ENCODE measurements at places on chromosomes 6 and 20.
A peak's percentile ranks its signal among the peaks of the same experiment; 100 is the strongest.

DNA sequence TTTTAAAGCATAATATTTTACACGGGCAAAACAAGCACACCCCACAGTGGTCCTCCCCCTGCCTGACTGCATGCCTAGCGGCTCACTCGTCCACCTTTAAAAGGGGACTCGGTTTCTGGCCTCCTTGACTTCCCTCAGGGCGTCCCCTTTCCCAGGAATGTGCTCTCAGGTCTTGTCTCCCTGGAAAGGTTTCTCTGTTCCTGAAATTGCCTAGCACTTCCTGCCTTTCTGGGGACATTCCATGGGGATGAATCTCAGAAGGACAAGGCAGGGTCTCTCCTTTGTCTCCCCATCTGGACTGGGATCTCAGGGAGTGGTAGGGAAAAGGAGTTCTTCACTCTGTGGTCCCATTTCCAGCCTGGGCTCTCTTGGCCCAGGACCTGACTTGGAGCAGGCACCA lies 4.9 kb downstream of the TCF15 start:
- DNase-seq, result no peak

DNA sequence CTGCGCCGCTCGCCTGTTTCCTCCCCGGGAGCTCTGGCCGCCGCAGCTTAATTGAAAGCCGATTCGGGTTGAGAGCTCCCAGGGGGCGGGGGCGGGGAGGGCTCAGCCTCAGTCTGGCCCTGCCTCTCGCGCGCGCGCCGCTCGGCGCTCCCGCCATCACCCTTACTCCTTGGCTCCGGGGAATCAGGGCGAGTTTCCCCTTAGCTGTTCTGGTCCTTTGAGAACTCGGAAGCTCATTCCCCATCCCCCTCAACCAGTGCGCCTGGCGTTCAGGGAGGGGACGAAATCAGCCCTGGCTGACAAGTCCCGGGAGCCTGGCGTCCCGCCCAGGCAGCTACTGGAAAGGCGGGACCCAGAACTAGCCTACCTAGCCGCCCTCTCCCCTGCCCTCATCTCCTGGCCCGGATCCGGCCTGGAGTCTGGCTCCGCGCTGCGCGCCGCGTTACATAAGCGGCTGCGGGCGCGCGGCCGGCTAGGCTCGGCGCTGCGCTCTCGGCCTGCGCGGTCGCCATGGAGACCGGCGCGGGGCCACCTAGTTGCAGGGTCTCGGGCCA lies 2.8 kb downstream of the SLC12A5 start:
- peak; percentile 80 for DNase-seq

- no peak for DNase-seq
Measured at GRCh38 chr6:94668876-94669275, 908.5 kb upstream of the MANEA start.

DNA sequence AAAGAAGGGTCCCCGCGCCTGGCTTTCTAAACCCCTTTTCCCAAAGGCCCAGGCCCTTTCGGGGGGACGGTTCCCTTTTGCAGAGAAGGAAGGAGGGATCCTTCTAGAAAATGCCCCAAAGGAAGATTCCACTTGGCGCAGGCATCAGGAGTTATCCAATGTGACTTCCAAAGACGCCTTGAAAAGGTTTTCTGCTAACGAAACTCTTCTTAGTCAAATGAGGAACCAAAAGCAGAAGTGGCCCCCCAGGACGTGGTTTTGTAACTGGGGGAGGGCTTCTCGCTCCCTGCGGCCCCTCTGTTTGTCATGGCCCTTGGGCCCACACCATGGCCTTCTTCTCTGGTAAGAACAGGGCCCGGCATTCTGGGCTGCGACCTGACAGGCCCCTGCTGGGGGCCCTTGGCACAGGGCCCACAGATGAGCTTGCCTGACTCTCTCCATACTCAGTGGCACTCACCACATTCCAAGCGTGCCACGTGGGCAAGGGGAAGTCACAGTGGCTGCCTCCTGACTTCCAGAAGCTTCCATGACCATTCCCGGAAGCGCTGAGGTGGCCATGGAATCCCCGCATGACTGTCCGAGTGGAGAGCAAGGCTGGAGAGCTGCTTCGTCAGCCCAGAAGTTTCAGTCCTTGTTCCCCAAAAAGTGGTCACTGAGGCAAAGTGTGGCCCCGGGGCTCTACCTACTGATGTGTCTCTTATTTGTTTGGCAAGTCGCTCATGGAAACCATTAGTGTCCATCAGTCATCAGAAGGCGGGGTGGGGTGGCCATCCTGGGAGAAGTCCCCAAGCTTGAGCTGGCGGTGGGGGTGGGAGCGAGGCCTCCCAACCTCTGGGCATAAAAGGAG lies 834 bp upstream of the CTSZ start:
- no peak for DNase-seq

GRCh38 chr6:122758927-122759334 lies 20.6 kb upstream of the FABP7 start:
- no peak for DNase-seq

DNA sequence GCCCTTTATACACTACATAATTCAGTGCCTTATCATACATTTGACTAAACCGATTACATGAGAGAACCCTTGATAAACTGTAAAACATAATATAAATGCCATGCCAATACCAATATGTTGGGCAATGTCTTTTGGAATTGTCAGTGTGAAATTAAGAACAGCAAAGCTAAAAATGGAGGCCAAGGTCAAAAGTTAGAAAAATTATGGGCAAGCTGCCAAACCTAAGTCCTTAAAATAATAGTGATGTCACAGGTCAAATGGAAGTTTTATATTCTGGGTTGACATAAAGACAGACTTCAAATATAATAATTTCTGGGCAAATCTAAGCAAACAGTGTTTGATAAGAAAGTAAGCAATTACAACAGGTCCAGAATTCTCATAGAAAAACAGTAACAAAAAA lies 696.7 kb downstream of the RNF144B start:
- DNase-seq, result no peak

DNA sequence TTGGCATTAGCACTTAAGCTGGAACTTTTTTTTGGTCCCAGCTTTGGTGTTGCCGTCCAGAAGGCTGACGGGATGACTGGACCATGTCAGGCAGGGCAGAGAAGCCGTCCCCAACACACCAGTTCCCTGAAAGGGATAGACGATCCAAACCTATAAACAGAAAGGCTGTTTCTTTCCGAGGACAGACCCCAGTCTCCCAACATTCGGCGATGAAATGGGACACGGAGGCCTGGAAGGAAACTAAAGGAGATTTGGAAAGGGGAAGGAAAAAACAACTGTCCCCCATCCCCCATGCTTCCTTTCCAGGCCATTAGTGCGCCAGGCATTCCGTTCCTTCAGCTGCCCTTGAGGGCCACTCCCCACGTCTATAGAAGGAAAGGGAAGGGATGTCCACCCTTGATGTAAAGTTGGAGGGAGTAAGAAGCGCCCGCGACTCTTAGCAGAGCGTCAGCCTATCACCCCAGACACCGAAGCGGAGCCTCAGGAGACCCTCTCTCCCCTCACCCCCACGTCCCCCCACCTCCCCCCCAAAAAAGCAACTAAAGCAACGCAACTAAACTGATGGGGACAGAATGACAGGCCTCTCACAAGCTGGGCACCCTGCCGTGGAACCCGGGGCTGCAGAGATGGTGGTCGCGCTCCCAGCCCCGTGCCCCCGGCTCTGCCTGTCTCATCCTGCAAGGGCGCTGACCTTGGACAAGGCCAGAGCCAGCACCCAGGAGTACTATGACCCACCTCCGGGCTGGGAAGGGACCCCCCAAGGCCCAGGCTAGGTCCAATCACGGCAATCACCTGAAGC lies 638 bp downstream of the BLCAP start:
- no peak for DNase-seq

- DNase-seq, result no peak
Measured at GRCh38 chr6:137146206-137146605, 27.2 kb downstream of the IL22RA2 start.

DNA sequence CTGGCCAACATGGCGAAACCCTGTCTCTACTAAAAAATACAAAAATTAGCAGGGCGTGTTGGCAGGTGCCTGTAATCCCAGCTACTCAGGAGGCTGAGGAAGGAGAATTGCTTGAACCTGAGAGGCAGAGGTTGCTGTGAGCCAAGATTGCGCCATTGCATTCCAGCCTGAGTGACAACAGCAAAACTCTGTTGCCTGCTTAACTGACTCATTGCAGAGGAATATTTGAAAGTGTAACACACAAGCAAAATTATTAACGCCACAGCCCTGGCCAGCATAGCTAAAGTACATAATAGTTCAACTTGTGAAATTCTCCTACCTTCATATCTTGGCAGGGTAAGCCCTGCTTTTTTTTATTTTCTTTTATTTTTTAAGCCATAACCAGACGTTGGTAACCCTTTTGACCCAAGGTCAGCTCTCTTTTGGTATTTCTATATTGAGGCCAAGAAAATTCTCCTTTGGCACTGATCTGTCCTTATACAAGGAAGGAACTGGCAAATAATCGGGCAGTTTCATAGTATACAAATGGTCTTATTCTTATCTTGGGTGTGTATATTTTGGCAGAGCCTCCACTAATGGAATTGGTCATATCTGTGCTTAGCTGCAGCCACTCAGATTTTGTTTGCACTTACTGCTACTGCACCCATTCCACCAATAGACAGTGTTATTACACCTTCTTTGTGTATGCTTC lies 4.0 kb upstream of the ADGRF5 start:
- DNase-seq, result no peak

- DNase-seq, result no peak
Measured at GRCh38 chr20:21303872-21304586, 898 bp downstream of the XRN2 start.
